IMR-90 (cell line): ENCODE measurements at places on chromosomes 4 and X.

- H3K4me1 ChIP-seq = no peaks in the 10 kb centered on the region
- peak; percentile 2 for DNase-seq
- H3K4me3 ChIP-seq = no peak overlapping the region
- peaks cover 24% of the 10 kb centered on the region for H3K27me3 ChIP-seq
- no peaks in the 10 kb centered on the region for H3K36me3 ChIP-seq
These were observed 56.2 kb upstream of the CHRDL1 start for GRCh38 chrX:110851780-110852179.

DNA sequence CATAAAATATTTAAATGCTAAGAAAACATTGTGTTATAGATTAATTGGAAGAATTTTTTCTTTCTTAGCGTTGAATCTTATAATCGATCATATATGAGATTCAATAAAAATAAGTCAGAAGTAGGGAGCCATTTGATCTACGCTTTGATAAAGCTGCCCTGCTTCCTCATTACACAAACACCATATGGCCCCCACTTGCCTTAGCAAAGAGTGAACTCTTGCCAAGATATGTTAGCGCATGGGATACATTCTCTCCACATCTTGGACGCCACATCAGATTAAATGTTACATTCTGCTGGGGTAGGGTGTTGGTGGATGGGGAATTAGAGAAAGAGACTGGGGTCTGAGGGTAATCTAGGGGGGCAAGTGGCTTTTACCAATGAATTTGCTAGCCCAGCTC is 207.7 kb upstream of the MID1 start:
- no peaks in the 10 kb centered on the region for H3K4me1 ChIP-seq
- H3K4me3 ChIP-seq = no peak overlapping the region
- no peak for DNase-seq
- no peaks in the 10 kb centered on the region for H3K36me3 ChIP-seq
- H3K27ac ChIP-seq = no peak overlapping the region

- no peaks in the 10 kb centered on the region for H3K36me3 ChIP-seq
- no peak overlapping the region for H3K4me3 ChIP-seq
- H3K4me1 ChIP-seq = peaks cover 6% of the 10 kb centered on the region
- no peak for DNase-seq
These were observed 77.2 kb downstream of the SH3KBP1 start for GRCh38 chrX:19810006-19810774.

DNA sequence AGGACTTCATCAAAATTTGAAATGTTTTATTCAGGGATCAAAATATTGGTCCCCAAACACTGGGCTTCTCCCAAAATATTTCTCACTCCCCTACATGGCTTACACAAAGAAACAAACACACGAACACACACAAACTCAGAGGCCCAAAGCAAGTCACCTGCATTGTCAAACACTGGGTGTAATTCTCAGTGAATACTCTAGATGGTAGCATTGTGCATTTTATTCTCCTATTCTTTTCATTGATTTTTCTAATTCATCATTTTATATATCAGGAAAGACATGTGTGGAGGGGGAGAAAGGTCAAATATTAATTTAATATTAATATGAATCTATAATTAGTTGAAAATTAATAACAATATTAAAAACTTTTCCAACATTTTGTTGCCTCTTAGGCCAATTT is 72.3 kb upstream of the TNMD start:
- no peaks in the 10 kb centered on the region for H3K36me3 ChIP-seq
- peak; percentile 1 for DNase-seq
- H3K27me3 ChIP-seq = 0 out of 2 replicates have a peak, but pooled peaks cover 1% of the 10 kb centered on the region
- no peaks in the 10 kb centered on the region for H3K4me1 ChIP-seq
- no peak overlapping the region for H3K27ac ChIP-seq

DNA sequence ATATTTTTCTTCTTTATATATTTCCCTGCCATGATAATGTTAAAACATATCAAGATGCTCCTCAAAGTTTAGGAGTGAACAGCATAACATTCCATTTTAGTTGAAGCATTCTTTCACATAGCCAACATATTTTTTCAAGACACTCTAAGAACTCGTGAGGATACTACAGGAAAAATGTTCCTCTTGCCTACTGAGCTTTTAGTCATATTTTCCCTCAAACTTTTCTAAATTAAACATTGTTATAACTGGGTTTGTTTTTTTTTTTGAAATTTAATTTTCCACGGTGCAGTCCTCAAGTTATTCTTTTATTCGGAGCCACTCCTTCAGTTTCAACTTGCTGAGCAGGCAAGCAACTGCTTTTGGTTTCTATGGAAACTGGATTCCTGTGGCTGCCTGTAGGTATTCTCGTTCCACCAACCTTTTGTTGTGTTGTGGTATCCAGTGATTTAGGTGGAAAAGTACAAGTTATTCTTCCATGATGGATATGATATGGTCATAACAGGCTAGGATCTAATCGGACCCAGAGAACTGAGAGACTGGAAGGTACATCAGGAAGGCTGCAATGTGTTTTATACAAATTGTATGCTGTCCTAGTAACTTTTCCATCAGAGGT is 248.0 kb downstream of the TRIML1 start:
- H3K27ac ChIP-seq = no peak overlapping the region
- H3K36me3 ChIP-seq = no peaks in the 10 kb centered on the region
- no peaks in the 10 kb centered on the region for H3K27me3 ChIP-seq
- H3K4me3 ChIP-seq = no peak overlapping the region
- DNase-seq = peak; percentile 54

GRCh38 chrX:66872771-66873170 is 233.9 kb upstream of the EDA2R start:
- no peak overlapping the region for H3K4me3 ChIP-seq
- no peak overlapping the region for H3K27ac ChIP-seq
- H3K27me3 ChIP-seq = no peaks in the 10 kb centered on the region; the same call in 1 of the 2 replicates
- no peaks in the 10 kb centered on the region for H3K4me1 ChIP-seq
